ENCODE measurements at places on chromosomes 3 and 15. TPM values are rescaled to one million over a fixed set of nuclear protein-coding genes. Genes with fewer than 3 reads are reported as not detected.

The ST3GAL6 gene
- not detected for polyA plus RNA-seq

The ARL8B gene
- polyA plus RNA-seq: 53.9 TPM

The PPARG gene
- polyA plus RNA-seq: not detected

The SLC6A11 gene
- not detected for polyA plus RNA-seq

The SYNM gene
- polyA plus RNA-seq: not detected

The ZNF654 gene
- polyA plus RNA-seq: 18.0 TPM

The CLDN16 gene
- polyA plus RNA-seq: not detected

The PROS1 gene
- polyA plus RNA-seq: 0.68 TPM

The EFHB gene
- 2.1 TPM for polyA plus RNA-seq

The LCTL gene
- not detected for polyA plus RNA-seq

The CKMT1B gene
- not detected for polyA plus RNA-seq

The VPS13C gene
- 22.7 TPM for polyA plus RNA-seq

The ADAMTSL3 gene
- not detected for polyA plus RNA-seq

The ZPLD1 gene
- polyA plus RNA-seq: not detected

The MYL3 gene
- polyA plus RNA-seq: not detected

The C3orf20 gene
- polyA plus RNA-seq: not detected

The CCDC54 gene
- polyA plus RNA-seq: not detected

The CRYGS gene
- polyA plus RNA-seq: not detected

The CPLX3 gene
- not detected for polyA plus RNA-seq

The SLC51B gene
- not detected for polyA plus RNA-seq

The CYP8B1 gene
- not detected for polyA plus RNA-seq

The CFAP92 gene
- not detected for polyA plus RNA-seq

The SLMAP gene
- polyA plus RNA-seq: 16.9 TPM

The CCR2 gene
- 0.74 TPM for polyA plus RNA-seq

The SMAD6 gene
- not detected for polyA plus RNA-seq

The SLC9C1 gene
- polyA plus RNA-seq: not detected

The ANKDD1A gene
- polyA plus RNA-seq: not detected

The CAPN7 gene
- polyA plus RNA-seq: 24.6 TPM

The SH3BP5 gene
- polyA plus RNA-seq: 177 TPM

The CHRM5 gene
- not detected for polyA plus RNA-seq

The ISLR gene
- not detected for polyA plus RNA-seq

The SLC4A7 gene
- 14.0 TPM for polyA plus RNA-seq

The ADIPOQ gene
- polyA plus RNA-seq: not detected

The LSG1 gene
- polyA plus RNA-seq: 14.6 TPM

The ATP10A gene
- 0.14 TPM for polyA plus RNA-seq

The XCR1 gene
- polyA plus RNA-seq: not detected

The NAALADL2 gene
- polyA plus RNA-seq: not detected

The ACTRT3 gene
- polyA plus RNA-seq: 0.59 TPM

The SLC22A13 gene
- not detected for polyA plus RNA-seq

The MAPKBP1 gene
- 5.5 TPM for polyA plus RNA-seq

The IQCH gene
- 0.23 TPM for polyA plus RNA-seq

The CA12 gene
- polyA plus RNA-seq: not detected

The LRRC34 gene
- 1.5 TPM for polyA plus RNA-seq

The MKRN3 gene
- 1.3 TPM for polyA plus RNA-seq

The PLA2G4F gene
- not detected for polyA plus RNA-seq

The FAM107A gene
- not detected for polyA plus RNA-seq

The CEMIP gene
- not detected for polyA plus RNA-seq

The MCF2L2 gene
- polyA plus RNA-seq: not detected

The ZBED2 gene
- 2.0 TPM for polyA plus RNA-seq

The THPO gene
- not detected for polyA plus RNA-seq

The SLC22A14 gene
- polyA plus RNA-seq: not detected

The CSPG4 gene
- 0.03 TPM for polyA plus RNA-seq

The GPR62 gene
- not detected for polyA plus RNA-seq

All from naive B cell (primary cell).